Right atrium auricular region (tissue), 2 donors: ENCODE measurements at places on chromosomes 6 and 20.

DNA sequence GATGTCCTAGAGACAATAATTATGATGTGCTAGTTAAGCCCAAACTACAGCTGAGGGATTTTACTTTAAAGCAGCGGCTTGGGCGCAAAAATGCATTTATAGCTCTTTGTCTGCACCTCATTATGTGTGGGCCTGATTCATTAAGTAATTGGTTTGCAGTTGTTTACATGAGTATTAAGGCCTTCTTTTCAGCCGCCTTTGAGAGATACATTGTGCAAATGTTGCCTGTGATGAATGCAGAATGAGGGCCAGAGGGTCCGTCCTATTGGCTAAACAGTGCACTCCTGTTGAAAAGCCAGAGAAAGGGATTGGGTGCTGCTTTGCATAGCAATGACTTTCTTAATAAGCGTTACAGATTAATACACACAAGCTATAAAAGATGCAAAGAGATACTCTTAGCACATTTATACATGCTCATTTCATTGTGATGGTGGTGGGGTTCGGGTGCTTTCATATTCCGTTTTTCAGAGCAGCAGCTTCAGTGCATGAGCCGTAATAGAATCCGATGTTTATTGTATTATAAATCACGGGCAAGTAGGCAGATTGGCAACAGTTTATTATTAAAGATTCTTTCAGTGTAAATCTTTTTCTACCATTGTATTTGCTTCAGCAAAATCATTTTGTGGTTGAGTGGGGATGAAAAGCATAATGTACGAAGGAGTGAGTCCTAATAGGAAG is 68.2 kb upstream of the XRN2 start:
- DNase-seq, result no peak

GRCh38 chr6:170232186-170233002 is 58.5 kb downstream of the DLL1 start:
- no peak for DNase-seq

DNA sequence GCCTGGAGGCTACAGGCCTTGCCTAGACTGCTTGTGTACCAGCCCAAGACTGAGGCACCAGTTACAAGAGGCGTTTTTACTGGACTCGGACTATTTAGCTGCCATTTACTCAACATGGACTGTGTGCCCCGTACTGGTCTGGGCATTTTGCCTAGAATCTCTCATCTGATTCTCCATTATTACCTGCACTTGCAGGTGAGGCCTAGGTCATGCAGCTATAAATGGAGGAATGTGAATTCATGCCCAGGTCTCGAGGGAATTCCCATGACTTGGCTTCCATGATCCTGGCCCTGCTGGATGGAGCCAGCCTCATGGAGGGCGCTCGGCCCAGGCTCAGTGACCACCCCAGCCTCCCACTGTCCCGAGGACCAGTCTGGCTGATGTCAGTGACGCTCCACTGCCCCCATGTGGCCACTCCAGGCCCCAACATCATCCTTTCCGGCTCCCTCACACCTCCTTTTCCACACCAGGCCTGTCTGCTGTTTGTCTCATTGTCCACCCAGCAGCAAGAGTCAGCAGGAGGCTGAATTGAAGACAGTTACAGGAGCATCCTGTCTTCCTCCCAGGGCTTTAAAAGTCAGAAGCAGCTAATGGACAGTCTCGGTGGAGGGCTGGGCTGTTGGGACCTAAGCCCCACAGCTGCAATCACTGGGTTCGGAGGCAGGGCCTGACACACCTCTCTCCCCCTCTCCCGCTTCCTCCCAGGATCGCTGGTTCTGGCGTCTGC is 8.7 kb downstream of the MMP24OS start:
- DNase-seq, result no peak

- no peak for DNase-seq
Observed at GRCh38 chr20:1295276-1295930, 29.3 kb downstream of the SNPH start.

GRCh38 chr20:10375191-10375590 is 58.8 kb downstream of the MKKS start:
- no peak for DNase-seq

DNA sequence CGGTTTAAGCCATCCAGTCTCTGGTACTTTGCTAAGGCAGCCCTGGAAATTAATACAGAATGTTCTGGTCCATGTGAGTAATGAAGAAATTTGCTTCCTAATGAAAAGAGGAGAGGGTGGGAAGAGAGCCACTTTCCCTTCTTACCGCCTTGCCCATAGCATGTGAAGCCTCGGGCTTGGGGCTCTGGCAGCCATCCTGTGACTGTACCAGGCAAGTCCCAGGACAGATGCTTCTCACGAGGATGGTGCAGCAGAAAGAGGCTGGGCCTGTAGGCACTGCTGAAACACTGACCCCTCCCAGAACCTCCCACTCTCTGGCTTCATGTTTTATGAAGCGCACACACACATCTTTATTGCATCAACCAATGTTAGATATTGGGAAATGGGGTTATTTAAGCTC is 74.8 kb downstream of the IYD start:
- no peak for DNase-seq

DNA sequence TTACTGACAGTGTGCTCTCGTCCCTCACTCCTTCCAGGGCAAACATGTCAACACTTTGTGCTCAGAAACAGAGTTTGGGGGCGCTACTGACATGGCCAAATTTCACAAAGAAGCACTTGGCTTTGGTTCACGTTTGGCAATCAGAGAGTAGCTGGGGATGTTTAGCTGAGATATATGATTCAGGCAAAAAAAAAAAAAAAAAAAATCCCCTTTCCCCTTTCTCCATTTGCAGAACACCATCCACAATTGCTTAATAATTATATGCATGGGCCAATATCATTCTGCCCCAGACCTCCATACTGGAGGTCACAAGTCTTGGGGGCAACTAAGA is 128.4 kb upstream of the ADGRF1 start:
- DNase-seq, result no peak

DNA sequence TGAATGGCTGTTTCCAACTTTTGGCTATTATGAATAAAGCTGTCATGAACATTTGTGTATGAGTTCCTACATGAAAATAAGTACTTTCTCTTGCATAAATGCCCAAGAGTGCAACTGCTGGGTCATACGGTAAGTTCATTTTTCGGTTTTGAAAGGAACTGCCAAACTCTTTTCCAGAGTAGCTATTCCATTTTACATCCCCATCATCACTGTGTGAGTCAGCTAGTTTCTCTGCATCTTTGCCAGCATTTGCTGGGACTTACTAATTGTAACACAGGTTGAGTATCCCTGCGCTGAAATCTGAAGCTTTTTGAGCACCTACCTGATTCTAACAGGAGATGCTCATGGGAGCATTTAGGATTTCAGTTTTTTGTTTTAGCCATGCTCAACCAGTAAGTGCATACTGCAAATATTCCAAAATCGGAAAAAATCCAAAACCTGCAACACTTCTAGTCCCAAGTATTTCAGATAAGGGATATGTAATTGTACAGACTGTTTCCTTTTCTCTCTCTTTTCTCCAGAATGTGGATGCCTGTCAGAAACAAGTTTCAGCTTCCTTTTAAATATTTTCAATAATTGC is 118.4 kb downstream of the DTNBP1 start:
- no peak for DNase-seq

DNA sequence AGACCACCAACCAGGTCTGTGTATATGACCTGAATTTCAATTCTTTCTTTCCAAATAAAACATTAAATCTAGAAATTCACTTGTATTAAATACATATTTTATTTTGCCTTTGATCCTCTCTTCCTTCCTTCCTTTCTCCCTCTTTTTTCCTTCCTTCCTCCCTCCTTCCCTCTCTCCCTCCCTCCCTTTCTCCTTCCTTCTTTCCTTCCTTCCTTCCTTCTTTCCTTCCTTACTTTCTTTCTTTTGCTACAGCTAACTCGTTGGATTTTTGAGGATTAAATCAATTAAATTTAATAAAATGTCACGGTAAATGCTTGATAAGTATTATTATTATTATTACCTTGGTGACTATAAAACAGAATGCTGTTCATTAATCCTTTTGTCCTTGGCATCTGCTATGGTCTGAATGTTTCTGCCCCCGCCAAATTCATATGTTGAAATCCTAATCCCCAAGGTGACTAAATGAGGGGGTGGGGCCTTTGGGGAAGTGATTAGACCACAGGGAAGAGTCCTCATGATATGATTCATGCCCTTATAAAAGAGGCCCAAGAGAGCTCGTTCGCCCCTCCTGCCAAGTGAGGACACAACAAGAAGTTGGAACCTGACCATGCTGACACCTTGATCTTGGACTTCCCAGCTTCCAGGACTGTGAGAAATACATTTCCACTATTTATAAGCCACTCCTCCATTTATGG is 67.6 kb upstream of the BTBD3 start:
- DNase-seq, result peak; percentile 58

GRCh38 chr20:6530254-6530653 is 237.2 kb upstream of the BMP2 start:
- no peak for DNase-seq

GRCh38 chr6:121951918-121952379 is 447.5 kb upstream of the HSF2 start:
- DNase-seq, result no peak

DNA sequence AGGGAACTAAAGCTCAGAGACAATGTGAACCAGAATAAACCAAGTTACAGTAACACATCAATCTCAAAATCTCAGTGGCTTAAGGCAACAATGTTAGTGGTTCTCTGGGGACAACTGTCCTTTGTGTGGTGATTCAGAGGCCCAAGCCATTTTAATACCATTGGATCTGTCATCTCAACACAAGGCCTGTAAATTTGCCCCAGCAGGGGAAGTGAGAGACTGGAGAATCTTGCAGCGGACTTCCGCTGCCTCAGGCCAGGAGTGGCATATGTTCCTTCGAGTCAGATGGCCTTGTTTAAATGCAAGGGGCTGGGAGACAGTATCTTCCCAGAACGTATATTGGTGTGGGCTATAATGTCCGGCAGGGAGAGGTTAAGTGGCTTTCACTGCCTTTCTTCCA is 126.0 kb downstream of the CD83 start:
- DNase-seq, result no peak

DNA sequence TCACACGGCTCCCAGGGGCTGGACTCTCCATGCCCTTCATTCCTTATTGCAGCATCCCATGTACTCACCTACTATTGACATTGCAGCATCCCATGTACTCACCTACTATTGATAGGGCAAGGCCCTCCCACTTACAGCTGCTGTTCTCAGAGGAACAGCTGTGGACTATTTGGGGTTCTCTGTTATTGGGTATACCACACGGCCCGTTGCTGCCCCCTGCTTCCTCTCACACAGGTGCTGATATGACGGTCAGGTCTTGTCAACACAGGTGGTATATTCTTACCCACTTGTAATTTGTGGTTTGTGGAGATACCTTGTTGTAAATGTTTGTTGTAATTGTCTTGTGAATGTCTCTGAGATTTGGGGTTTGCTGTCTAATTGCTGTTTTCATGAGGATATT is 18.8 kb downstream of the ALDH5A1 start:
- peak; percentile 7 for DNase-seq

- no peak for DNase-seq
Observed at GRCh38 chr6:21371061-21371460, 222.5 kb upstream of the SOX4 start.

DNA sequence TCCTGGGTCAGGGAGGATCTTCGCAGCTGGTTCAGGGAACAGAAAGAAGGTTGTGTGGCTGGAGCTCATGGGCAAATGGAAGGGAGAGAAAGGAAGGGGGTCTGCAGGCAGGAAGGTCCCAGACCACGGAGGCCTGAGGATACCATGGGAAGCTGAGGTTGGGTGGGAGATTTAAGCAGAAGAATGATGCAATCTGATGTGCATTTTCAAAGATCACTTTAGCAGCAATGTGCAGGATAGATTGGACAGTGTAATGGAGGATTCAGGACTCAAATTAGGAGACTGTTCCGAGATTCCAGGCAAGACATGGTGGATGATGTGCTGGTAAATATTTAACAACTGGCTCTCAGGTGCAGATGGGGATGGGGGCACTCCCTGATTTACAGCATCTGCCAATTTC is 5.8 kb upstream of the RRBP1 start:
- no peak for DNase-seq

DNA sequence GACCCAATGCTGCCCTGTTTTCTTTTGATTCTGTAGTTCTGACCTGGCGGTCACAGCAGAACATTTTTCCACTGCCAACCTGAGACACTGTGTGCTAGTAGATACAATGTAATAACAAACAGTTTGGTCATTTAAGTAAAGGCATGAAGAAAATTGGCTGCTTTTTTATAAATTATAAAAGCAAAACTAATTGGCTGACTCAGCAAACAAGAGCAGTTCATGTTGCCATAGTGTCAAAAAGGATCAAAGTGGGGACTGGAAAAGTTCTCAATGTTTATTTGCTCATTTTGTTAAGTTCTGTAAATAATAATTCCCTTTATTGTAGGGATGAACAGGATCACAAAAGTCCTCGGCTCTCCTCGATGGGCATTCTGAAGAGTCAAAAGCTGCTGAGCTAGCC is 599.5 kb downstream of the PKHD1 start:
- no peak for DNase-seq

DNA sequence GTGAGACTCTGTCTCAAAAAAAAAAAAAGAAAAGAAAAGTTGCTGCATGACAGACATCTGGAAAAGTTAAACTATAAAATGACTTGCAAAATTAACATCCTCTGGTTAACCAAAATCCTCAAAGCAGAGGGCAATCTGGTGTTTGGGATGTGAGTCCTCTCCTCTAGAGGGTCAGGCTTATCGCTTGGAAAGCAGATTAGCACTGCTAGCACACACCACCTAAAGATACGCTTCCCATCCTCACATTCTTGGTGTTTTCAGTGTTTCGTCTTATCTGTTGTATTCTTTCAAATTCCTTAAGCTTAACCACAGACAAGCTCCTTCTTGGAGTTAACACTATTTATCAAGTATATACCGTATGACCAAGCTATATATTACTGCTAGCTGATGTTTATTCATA is 198.0 kb downstream of the SOX4 start:
- no peak for DNase-seq

GRCh38 chr6:144564202-144564601 is 279.1 kb downstream of the UTRN start:
- no peak for DNase-seq

DNA sequence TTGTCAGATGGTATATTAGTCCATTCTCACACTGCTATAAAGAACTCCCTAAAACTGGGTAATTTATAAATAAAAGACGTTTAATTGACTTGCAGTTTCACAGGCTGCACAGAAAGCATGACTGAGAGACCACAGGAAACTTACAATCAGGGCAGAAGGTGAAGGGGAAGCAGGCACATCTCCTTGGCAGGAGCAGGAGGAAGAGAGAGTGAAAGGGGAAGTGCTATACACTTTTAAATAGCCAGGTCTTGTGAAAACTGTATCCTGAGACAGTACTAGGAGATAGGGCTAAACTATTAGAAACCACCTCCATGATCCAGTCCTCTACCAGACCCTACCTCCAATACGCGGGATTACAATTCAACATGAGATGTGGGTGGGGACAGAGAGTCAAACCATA is 193.9 kb upstream of the KCNG1 start:
- DNase-seq, result no peak

- DNase-seq, result no peak
Observed at GRCh38 chr6:161319231-161319630, 45.4 kb upstream of the AGPAT4 start.

DNA sequence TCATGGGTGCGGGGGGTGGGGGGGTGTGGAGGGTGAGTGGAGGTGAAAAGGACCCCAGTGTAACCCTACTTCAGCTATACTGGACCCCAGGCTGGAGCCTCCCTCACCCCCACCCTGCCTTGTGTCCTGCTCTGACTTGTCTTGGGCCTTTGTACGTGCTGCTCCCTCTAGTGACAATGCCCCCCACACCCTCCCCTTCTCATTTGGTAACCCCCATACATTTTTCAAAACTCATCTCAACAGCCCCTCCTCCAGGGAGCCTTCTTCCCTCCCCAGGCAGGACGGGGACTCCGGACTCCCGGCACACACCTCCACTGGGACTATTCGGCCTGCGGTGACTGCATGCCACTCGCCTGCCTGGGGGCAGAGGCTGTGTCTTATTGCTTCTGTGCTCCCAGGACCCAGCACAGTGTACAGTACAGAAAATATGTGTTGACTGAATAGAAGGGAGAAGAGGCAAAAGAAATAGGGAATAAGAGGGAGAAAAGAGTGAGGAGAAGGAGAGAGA is 108.2 kb downstream of the VEGFA start:
- DNase-seq, result no peak
